ENCODE measurements at places on chromosomes 16 and 17. TPM values are rescaled to one million over a fixed set of nuclear protein-coding genes. Genes with fewer than 3 reads are reported as not detected.

DNA sequence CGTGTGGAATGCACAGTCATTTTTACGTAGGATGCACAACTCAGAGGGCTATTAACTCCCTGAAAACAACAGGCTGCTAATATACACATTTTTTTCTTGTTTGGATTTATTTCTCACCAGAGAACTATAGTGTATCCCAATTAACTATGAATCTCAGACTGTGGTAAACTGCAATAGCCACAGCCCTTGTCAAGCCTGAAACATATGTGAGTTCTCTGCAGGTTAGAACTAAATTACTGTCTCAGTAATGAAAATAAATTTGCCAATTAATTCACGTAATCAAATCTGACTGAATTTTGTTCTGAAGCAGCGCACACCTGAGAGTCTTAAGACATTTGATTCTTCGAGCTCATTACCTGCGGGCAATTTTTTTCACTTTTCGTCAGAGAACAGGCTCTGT lies 318.6 kb downstream of the PMP22 start:
- no peak for DNase-seq
- no peaks in the 10 kb centered on the region for H3K4me1 ChIP-seq
- H3K36me3 ChIP-seq: no peaks in the 10 kb centered on the region
- no peaks in the 10 kb centered on the region for H3K27me3 ChIP-seq
- no peak overlapping the region for H3K4me3 ChIP-seq

The ZNF75A gene
- total RNA-seq: 15.7 TPM

DNA sequence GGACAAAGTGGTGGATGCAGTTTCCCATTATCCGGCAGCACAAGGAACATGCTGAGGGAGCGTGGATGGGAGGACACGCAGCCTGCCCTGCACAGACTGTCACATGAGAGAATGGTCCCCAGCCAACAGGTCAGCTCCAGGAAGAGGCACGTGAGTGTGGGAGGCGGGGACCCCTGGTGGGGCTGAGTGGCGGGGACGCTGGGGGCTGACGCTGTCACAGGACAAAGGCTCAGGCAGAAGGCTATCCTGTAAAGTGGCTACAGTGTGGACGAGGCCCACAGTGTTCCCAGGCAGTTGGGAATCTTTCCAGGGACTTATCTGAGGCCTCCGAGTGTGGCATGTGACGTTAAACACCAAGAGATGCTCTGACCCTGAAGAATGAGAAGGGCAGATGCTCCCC lies 30.4 kb downstream of the MBTPS1 start:
- DNase-seq: no peak
- peaks cover 49% of the 10 kb centered on the region for H3K4me1 ChIP-seq
- no peaks in the 10 kb centered on the region for H3K27me3 ChIP-seq
- peak overlapping the region; percentile 8 for H3K27ac ChIP-seq
- peaks cover 18% of the 10 kb centered on the region for H3K36me3 ChIP-seq

The ASPA gene
- not detected for total RNA-seq

The SYT17 gene
- 3.8 TPM for total RNA-seq

DNA sequence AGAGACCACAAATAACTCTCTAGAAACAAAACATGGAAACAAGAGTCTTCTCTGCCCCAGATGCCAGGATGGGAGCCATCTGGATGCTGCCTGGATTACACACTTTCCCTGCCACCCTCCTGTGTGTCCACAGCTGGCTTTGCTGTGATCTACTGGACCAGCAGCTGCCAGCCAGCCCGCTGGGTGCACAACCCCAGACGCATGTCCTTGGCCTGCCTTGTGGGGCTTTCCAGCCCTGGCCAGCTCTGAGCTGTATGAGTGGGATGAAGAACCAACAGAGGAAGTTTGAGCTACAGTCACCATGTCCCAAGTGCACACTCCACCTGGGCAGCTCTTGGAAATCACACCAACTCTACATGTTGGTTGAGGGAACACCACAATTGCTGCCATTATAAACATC lies 57.0 kb upstream of the TNRC6C start:
- H3K27ac ChIP-seq: no peak overlapping the region
- no peaks in the 10 kb centered on the region for H3K27me3 ChIP-seq
- H3K4me1 ChIP-seq: no peaks in the 10 kb centered on the region
- no peak for DNase-seq

DNA sequence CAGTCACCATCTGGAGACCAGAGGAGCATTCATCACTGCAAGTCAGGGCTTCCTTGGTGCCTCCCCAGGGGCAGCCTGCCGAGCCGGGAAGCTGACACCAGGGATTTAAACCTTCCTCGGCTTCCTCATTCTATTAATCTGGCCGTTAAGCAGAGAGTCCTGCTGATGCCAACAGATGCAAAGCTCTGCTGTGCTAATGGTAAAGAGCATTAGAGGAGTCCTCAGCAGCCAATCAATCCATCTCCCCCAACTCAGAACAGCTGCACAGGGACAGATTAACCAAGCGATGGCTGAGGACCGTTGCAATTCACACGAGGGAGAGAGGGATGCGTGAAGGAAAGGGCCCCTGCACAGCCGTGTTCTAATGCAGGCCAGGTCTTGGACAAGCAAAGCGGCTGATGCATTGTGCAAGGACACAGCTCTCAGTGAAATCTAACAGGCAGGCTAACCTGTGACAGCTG lies 116.6 kb downstream of the XYLT1 start:
- H3K27ac ChIP-seq: no peak overlapping the region
- no peak overlapping the region for H3K4me3 ChIP-seq
- no peaks in the 10 kb centered on the region for H3K27me3 ChIP-seq
- H3K36me3 ChIP-seq: 0 out of 2 replicates have a peak, but pooled peaks cover 3% of the 10 kb centered on the region

DNA sequence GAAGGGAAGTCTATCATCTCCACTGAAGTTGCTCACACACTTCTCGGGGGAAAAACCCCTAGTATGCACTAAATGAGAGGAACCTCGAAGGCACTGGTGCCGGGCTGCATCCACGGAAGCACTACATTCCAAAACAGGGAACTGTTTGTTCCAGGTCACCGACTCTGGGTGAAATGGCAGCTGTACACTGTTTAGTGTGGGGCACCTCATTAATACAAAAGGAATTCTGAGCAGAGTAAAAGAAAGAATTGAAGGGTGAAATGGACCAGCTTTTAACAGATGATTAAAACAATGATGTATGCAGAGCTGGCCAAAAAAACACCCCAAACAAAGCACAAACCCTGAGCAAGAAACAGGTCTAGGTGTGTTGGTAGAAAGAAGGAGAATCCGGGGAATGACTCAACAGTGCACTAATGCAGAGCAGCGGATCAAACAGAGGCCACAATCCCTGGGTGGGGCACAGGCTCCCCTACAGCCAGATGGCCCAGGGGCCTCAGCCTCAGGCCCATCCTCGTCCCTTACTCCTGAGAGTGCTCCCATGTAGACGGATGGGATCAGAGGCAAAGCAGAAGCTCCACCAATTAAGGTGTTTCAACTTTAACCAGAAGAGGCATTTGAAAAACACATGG lies 161.5 kb downstream of the ZFHX3 start:
- no peaks in the 10 kb centered on the region for H3K27me3 ChIP-seq
- H3K36me3 ChIP-seq: peaks cover 11% of the 10 kb centered on the region
- DNase-seq: no peak
- no peaks in the 10 kb centered on the region for H3K4me1 ChIP-seq
- no peak overlapping the region for H3K27ac ChIP-seq

GRCh38 chr17:31753011-31753410 lies 106.0 kb downstream of the COPRS start:
- H3K4me1 ChIP-seq: no peaks in the 10 kb centered on the region
- H3K27ac ChIP-seq: no peak overlapping the region
- H3K27me3 ChIP-seq: no peaks in the 10 kb centered on the region
- no peak overlapping the region for H3K4me3 ChIP-seq
- no peaks in the 10 kb centered on the region for H3K36me3 ChIP-seq
- no peak for DNase-seq

DNA sequence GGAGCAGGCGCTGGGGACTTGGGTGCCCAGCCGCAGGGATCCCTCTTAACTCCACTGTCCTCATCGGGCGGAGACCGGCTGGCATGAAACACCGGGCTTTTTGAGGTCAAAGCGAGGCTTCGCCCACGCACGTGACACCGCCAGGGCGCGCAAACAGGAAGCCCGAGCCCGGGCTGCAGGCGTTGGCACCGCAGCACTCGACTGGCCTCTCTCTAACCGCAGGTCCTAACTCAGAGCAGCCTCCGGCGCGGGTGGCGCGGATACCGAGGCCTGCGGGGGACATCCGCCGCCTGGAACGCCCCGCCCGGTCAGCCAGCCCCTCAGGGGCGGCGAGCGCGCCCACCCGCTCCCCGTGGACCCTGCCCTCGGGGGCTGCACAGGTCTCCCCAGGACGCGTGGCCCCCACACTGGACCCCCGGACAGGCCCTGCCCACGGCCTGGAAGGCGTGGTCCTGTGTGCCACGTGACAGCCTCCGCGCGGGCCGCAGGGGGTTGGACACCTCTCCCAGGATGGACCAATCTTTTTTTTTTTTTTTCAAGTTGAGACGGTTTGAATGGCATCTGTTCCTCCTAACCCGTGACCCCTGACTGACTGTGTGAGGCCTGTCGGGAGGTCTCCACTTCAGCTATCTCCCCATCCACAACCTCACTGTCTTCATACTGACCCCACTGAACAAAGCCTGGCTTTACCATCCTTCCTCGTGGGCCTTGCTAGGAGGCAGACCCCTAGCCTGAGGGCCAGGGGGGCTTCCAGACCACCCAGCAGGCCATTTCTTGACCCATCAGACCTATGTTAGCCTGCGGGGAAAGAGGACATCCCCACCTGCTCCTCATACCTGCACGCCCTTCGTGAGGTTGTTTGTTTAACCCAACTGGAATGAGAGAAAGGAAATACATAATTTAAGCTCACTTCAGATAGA lies 8.4 kb upstream of the SLC47A2 start:
- H3K36me3 ChIP-seq: no peaks in the 10 kb centered on the region
- H3K27me3 ChIP-seq: no peaks in the 10 kb centered on the region
- no peak for DNase-seq

The USP43 gene
- not detected for total RNA-seq

GRCh38 chr16:66084306-66084705 lies 282.2 kb upstream of the CDH5 start:
- H3K4me1 ChIP-seq: no peaks in the 10 kb centered on the region
- H3K27me3 ChIP-seq: no peaks in the 10 kb centered on the region
- H3K27ac ChIP-seq: no peak overlapping the region
- H3K4me3 ChIP-seq: no peak overlapping the region

- H3K4me1 ChIP-seq: peaks cover 14% of the 10 kb centered on the region
- H3K36me3 ChIP-seq: 0 out of 2 replicates have a peak, but pooled peaks cover 4% of the 10 kb centered on the region
- no peak overlapping the region for H3K27ac ChIP-seq
- no peaks in the 10 kb centered on the region for H3K27me3 ChIP-seq
Measured at GRCh38 chr17:67482764-67483163, 105.7 kb downstream of the PITPNC1 start.

- H3K4me1 ChIP-seq: peaks cover 38% of the 10 kb centered on the region
- H3K4me3 ChIP-seq: no peak overlapping the region
- H3K27me3 ChIP-seq: no peaks in the 10 kb centered on the region
- DNase-seq: peak; percentile 55
Measured at GRCh38 chr17:29726715-29727252, 104.1 kb upstream of the CORO6 start.

DNA sequence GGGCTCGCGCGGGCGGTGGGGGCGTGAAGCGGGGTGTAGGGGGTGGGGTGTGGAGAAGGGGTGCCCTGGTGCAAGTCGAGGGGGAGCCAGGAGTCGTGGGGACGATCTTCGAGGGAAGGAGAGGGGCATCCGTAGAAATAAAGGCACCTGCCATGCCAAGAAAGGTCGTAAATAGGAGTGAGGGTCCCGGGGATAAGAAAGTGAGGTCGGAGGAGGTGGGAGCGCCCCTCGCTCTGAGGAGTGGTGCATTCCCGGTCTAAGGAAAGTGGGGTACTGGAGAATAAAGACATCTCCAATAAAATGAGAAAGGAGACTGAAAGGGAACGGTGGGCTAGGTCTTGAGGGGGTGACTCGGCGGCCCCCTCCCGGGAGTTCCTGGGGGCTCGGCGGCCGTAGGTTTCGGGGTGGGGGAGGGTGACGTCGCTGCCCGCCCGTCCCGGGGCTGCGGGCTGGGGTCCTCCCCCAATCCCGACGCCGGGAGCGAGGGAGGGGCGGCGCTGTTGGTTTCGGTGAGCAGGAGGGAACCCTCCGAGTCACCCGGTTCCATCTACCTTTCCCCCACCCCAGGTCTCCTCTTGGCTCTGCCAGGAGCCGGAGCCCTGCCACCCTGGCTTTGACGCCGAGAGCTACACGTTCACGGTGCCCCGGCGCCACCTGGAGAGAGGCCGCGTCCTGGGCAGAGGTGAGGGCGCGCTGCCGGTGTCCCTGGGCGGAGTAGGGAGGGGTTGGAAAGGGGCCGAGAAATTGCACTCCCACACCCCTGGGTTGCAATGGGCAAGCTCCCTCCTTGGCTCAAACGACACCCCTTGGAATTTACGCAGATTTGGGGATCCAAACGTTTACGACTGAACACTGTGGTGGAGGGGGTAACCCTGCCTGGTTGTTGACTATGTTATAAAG lies 888 bp downstream of the CDH1 start:
- DNase-seq: no peak
- H3K4me1 ChIP-seq: peaks cover 21% of the 10 kb centered on the region
- no peaks in the 10 kb centered on the region for H3K36me3 ChIP-seq
- no peaks in the 10 kb centered on the region for H3K27me3 ChIP-seq
- no peak overlapping the region for H3K4me3 ChIP-seq

Data from GM12878 (cell line).